ENCODE measurements at places on chromosomes 6 and 20.

- no peak for DNase-seq
Measured at GRCh38 chr6:36836111-36837021, 2.9 kb downstream of the CPNE5 start.

DNA sequence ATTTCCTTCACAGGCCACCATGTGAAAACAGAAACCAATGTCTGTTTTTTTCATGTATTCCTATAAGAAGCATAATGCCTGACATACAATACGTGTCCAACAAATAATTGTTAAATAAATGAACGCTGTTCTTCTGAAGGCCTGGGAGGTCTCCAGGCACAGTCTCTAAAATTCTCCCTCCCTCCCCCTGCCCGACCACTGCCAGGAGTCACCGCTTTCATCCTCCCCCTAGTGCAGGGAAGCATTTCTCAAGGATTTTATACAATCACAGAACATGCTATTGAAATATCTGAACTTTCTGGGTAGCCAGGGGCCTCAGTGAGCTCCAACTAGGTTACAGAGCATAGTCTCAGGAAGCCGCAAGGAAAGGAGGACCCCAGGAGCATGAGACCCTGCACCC is 95.3 kb downstream of the ZNF217 start:
- DNase-seq: no peak

DNA sequence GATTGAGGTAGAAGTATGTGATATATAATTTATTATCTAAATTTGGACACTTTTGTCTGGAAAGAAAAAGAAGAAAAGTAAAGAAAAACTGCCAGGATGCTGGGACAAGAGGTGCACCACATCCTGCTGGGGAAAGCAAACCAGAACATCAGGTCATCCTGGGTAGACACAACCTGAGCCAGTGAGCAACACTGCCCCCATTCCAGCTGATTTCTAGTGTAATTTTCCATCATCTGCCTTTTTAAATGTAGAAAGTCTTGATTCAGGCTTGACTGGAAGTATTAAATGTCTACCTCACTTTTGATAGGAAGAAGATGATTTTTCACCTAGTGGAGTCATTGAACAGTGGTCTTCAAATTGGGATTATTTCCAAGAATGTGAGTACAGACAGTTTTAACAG is 1164.5 kb upstream of the CITED2 start:
- no peak for DNase-seq

- DNase-seq: no peak
Measured at GRCh38 chr6:123965894-123966293, 162.2 kb downstream of the NKAIN2 start.

DNA sequence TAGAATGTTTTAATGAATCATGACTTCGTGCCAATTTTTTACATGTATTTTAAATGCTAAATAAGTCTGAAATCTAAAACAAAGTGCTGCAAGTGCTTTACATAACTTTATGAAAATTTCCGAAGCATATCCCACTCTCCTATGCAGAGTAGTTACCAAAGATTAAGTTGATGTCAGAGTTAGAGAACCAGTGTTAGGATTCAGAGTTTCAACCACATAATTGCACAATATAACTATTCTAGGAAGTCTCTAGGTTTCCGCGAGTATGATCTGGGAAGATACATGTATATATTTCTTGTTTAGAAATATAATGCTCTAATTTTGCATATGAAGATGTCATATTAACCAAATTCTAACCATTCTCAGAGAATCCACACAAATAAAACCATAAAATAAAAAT is 74.8 kb downstream of the ASCC3 start:
- no peak for DNase-seq

DNA sequence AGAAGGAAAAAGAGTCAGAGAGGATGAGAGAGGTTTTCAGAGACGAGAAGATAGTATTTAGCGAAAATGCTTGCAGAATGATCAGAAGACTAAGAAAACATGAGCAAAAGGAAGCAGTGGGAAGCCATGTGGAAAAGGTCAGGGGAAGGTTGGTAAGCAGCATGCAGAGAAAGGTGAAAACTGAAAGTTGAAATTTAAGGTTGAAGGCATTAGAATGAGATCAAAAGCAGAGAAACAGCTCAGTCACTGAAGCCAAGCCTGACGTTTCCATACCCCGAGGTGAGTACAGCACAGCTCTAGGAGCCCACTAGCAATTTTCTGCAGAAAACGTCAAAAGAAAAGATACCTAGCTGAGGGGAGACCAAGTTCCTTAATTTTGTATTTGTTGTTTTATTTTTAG is 19.1 kb upstream of the TFB1M start:
- peak; percentile 58 for DNase-seq
